ENCODE measurements at places on chromosomes 11 and 22.

DNA sequence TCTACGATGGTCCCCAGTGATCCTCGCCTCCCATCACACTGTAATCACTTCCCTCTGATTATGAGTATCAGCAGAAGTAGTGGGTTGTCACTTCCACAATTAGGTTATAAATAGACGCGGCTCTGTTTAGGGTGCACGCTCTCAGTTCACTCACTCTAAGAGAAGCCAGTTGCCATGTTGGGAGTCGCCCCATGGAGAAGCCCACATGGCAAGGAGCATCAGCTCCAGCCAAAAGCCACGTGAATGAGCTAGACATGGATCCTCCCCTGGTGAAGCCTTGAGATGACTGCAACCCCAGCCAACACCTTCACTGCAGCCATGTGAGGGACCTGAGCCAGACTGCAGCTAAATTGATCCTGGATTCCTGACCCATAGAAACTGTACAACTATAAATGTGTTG is 26.4 kb upstream of the MYOD1 start:
- DNase-seq, result no peak

DNA sequence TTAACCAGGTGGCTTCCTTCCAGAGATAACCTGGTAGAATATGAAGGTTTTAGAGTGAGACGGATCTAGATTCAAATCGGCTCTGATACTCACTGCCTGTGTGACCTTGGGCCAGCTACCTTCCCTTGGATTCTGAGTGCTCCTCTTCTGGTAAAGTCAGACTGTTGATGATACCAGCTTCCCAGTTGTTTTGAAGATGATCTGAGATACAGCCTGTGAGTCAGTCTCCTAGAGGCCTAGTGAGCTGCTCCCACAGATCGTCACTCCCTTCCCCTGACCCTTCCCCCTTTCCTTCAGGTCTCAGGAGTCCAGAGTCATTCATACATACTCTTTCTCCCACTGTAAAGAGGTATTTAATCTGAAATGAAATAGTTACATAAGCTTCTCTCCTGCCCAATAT is 207.8 kb downstream of the GRIK4 start:
- no peak for DNase-seq

- no peak for DNase-seq
Measured at GRCh38 chr11:16603245-16603644, 135.2 kb upstream of the C11orf58 start.

- DNase-seq, result no peak
Measured at GRCh38 chr11:84990141-84990540, 637.0 kb downstream of the DLG2 start.

Measured in ascending aorta (tissue), 2 donors.